ENCODE measurements at places on chromosomes 12 and 14.

DNA sequence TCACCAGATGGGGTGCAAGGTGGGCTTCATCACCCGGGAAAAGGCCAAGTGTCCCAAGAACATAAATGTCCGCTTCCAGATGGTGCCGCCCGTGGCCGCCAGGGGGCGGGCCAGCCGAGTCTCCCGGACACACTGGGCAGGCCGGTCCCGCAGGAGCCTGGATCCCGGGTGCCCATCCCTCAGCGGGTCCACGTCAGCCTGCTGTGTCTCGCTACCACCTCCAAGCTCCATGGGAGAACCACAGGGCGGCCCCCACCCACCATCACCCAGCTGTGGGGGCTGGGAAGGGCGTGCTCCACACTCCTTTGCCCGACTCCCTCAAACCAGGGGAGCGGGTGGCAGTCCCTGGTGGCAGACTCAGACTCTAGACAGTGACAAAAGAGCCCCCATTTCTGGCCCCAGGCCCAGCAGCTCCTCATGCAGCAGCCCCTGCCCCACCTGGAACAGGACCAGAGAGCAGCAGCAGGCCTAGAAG, 22.0 kb upstream of the NUDT14 start:
- DNase-seq: peak; percentile 59

- no peak for DNase-seq
Measured at GRCh38 chr12:42741091-42741490, 151.5 kb upstream of the PRICKLE1 start.

GRCh38 chr14:70021548-70022220, 142.5 kb downstream of the SMOC1 start:
- no peak for DNase-seq

- no peak for DNase-seq
Measured at GRCh38 chr12:1099158-1099557, 108.1 kb downstream of the ERC1 start.

- DNase-seq: no peak
Measured at GRCh38 chr12:127663716-127664115, 603.3 kb upstream of the TMEM132C start.

DNA sequence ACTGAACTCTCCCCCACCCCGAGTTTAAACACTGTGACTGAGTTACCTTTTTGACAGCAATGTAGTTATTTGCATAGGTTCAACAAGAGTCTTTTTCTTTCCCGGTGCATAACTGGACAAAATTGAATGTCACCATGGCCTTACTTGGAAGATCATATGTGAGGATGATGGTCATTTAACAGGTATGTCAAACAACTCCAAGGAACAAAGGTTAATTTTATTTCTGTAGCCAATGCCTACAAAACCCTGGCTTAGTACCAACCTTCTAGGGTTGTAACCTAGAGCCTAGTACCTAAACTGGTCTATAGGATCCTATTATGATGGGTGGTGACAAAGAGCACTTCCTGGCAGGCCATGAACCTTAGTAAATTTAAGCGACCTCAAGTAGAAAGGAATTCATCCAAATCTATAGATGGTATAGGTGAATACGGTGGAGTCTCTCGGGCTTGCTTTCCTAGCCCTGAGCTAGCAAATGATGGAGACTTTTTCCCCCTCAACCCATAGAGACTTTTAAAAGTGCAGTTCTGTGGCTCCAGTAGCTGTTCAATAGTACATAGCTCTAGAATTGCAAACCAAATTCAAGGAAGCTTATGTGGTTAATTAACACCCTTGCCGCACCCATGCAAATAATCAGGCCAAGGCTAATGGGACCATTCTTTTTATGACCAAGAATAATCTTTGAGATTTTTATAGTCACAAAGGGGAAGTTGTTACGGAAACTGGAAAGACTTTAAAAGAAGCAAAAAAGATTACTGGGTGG, 89.0 kb downstream of the SLC38A1 start:
- DNase-seq: no peak

GRCh38 chr12:116172224-116172849, 105.2 kb downstream of the MED13L start:
- peak; percentile 75 for DNase-seq

GRCh38 chr12:49792976-49793580, 35.1 kb downstream of the NCKAP5L start:
- DNase-seq: no peak

- DNase-seq: no peak
Measured at GRCh38 chr12:115691123-115691522, 586.4 kb downstream of the MED13L start.

DNA sequence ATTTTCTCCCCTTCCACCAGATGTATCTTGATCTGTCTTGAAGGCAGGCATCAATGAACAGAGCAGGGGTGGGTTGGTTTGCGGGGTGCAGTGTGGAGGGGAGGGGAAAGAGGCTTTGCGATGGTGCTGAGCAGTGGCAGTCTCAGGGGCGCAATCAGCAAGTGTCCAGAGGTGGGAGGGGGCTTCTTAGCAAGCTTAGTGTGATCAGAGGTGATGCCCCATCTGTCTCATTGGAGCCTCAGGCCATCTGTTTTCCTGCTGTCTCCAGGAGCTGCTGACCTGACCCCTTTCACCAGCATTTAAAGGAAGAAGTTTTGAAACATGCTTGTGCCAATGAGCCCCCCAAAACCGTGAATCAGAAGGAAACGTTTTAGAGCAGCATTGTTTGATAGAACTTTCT, 187.7 kb upstream of the LHX5 start:
- no peak for DNase-seq

DNA sequence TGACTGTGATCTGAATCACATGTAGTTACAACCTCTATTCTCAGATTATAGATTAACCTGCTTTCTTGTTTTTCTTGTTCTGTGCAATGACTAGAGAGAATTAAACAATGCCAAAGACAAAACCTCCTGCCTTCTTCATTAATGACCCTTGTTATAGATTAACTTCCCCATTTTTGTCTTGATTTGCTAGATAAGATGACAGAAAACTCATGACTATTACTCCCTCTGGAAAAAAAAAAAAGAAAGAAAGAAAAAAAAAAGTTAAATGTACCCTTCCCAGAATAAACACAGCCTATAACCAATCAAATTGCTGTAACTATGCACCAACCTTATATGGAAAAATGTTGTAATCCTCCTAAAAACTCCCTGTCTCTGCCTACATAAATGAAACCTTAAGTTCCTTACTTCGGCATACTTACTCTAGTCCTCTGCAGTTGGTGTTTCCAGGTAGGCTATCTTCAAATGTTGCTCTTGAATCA, 41.1 kb upstream of the PCED1B start:
- DNase-seq: no peak

DNA sequence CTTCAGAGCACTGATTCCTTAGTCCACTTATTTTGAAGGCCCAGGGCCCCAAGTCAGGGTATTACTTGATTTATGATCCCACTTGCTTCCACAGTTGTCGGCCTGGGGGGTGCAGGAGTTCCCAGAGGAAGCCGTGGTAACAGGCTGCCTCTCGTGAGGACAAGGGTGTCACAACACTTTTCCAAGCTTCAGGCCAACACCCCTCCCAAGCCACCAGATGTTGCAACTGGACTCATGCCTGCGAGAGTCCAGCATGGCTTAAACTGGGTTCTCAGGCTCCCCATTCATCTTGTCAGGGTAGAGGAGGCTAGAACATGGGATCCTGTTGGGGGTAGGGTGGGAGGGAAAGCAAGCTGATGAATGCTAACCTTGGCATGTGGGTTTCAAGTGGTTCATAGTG, 56.1 kb downstream of the BMP4 start:
- DNase-seq: no peak

- DNase-seq: no peak
Measured at GRCh38 chr14:22220427-22220826, 368.6 kb downstream of the DAD1 start.

DNA sequence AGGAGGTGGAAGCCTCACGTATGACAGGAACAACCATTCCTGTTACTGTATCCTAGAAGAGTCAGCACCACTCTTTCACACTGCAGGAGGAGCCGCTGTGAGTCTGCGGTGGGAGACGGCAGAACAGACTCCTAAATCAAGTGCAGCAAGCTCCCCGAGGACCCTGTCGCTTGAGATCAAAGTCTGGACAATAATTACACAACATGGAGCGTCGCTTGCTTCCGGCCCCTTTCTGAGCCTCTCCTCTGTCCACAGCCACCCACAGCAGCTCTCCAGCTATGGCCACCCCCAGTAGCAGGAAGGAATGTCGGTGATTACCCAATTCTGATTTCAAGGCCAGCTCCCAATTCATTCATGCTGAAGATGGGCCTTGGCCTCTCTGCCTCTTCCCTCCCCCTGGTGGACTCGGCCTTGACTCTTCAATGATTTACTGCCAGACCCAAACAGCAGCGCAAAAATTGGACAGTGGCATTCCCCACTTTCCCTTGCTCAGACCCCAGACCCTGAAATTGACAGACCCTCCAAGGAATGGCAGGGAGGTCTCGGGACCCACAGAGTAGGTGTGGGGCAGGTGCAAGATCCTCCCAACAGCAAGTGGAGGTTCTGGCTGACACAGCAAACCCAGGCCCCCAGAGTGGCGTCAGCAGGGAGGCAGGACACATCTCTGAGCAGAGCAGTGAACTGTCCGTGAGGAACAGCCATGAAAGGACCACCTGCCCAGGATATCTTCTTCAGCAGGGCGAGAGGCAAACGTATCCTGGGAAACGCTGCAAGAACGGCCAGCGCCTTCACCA, 272.7 kb upstream of the DIO3 start:
- DNase-seq: no peak

GRCh38 chr14:49451938-49452337, 134.2 kb downstream of the RPS29 start:
- DNase-seq: no peak

GRCh38 chr12:58583940-58584339, 336.4 kb downstream of the LRIG3 start:
- DNase-seq: no peak

Measured in CD4-positive, alpha-beta T cell treated with Interleukin-2 at 100 ng/mL for 4 hours (primary cell).